ENCODE measurements at places on chromosomes 11 and 22.
A peak's percentile ranks its signal among the peaks of the same experiment; 100 is the strongest.

DNA sequence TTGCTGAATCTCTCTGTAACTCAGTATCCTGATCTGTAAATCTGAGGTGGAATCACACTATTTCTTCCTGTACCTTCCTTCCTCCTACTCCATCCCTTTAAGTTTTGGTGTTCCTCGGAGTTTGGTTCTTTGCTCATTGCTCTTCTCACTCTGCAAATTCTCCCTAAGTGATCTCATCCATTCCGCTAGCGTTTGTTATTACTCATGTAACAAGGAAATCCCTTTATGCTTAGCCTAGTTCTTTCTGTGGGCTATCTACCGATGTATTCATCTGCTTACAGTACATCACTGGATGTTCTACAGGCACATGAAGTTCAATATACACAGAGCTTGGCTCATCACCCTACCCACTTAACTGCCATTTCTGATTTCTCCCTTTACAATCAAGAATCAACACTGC, 1.6 kb upstream of the CEP295 start:
- no peak for DNase-seq

DNA sequence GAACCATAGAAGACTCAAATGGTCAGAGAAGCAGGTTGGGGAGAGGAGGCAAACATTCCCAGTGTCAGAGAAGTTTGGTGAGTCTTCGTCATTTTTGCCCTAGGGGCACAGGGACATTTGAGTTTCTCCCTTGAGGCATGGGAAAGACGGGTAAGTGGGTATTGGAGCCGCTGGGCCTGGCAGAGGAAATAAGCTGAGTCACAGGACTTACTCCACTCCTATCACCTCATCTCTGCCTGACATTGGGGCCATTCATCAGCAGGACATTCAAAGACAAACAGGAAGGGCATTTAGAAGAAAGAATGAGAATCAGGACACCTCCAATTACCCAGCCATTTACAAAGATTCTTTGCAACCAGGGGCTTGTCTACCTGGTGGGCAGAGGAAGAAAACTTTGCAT, 100.7 kb upstream of the SEZ6L start:
- no peak for DNase-seq

DNA sequence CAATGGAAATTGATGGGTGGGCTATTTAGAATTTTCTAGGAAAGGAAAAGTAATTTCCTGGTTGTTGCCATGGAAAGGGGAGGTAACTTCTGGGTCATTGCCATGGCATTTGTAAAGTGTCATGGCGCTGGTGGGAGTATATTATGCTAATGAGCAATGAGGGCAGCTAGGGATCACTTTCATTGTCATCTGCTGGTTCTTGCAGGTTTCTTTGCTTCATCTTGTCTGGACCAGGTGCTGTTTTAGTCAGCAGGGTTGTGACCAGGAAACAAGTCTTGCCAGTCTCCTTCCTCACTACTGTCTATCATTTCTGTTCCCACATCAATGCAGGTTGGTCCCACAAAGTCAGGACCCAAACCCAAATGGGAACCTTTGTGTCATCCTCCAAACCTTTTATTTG, 237.6 kb upstream of the C11orf87 start:
- DNase-seq = no peak

DNA sequence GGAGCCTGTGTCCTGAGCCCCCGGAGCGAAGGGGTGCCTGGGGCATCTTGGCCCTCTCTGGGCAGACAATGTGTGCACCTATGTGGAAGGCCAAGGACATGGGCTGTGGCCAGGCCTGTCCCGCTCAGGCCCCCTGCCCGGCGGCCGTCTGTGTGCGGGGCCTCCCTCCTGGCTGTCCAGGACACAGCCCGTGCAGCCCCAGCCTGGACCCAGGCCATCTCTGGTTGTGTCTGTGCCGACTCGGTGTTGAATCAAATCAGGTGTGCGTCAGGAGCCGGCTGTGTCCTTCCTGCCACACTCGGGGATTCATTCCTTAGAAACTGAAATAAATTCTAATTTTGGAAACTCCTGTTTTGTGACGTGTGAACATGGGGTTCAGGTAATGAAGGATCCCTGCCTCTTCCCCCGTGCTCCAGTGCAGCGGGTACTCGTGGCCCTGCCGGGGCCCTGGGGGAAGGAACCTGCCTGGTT, 1.5 kb upstream of the SELENOO start:
- DNase-seq = no peak

DNA sequence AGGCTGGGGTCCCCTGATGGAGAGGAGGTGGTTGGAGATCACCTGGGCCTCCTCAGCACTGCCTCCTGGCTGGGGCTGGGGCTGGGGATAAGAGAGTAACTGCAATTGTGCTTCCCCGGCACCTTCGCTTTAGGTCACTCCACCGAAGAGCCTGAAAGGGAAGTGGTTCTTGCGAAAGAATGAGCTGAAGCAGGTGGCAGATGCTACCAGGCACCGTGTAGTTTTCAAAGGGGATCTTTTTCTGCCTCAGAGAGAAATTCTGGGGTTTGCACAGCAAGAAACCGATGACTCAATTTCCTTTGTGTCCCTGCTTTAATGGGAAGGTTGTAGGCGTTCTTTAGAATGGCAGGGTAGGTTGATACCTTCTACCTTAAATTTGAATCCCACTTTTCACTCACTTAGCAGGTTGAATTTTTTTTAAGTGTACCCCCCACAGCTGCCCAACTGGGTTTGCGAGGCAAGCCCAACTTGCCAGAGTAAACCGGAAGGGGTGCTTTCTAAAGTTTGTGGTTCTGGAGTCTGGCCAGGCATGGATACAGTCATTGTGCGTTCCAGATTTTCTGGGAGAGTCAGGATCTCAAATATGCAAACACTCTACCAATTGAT, 5.3 kb downstream of the CD44 start:
- DNase-seq = no peak

- no peak for DNase-seq
These were observed 134.0 kb downstream of the KIF18A start for GRCh38 chr11:27973851-27974536.

GRCh38 chr11:70604221-70604620, 205.9 kb downstream of the CTTN start:
- no peak for DNase-seq

DNA sequence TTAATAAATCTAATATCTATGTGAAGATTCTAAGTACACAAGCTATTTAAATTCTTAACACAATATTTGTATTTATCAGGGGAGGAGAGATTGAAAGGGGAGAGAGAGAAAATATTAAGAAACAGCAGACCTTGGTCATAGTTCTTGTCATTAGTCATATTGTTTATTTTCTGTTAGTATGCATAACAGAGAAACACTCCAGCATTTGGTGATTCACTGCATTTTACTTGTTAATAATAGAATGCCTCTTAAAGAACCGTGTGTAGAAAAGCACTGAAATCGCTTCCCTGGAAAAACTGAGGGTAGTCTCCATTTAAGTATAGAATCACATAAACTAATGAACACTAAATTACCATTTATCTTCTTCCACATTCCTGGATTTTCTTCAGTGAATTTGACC, 122.7 kb upstream of the TRPC6 start:
- no peak for DNase-seq

DNA sequence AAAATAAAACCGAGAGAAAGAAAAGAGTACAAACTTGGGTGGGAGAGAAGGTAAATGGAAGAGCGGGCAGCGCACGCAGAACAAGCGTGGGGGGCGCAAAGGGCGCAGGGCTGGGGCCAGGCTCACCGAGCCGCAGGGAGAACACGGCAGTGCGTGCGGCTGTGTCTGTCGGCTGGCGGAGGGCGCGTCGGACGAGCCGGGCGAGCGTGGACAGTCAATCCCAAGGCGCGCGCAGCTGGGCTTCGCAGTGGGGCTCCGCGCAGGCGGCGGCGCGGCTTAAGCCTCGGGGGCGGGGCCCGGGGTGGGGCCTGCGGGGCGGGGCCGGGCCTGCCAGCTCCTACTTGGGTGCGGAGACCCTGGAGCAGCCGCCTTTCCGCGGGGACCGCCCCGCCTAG, at the start of gene UCP2:
Gene UCP2, minus strand, starts transcription at position 249 of the 395 bp plus-strand sequence. CDS start 4,465 bp downstream, outside the sequence.
- peak; percentile 95 for DNase-seq

DNA sequence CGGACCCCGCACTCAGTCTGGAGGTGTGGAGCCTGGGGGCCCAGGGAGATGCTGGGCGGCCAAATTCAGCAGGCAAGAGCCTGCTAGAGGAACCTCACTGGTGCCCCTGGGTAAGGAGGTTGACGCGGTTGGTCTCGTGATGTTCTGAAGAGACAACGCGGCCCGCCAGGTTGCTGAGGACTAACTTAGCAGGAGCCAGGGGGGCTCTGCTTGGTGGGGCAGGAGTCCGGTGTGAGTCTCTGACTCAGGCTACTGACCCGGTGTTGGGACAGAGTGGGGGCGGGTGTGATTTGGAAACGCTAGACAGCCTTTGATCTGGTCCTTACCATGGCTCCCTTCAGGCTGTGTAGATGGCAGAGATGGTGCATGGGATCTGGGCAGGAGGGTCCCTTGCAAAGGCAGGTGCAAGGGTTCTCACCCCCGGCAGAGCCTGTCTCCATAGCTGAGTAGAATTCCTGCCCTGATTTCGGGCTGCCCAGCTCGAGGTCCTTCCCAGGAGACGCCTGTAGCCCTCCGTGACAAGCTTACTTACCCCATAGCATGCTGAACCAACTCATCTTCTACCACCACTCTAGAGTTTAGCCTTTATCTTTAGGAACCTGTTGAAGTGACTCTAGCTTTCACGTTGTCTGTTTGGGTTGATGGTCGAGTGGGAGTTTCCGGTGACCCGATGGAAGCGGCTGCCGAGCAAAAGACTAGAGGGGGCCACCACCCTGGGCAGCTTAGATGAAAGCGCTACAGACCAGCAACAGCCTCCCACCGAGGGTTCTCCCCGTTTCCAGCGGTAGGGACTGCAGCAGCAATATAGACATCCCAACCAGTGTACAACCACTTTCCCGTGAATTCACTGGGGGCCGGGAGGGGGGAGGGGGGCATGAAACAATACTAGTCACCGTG, 38.4 kb downstream of the KCNC1 start:
- DNase-seq = no peak

- no peak for DNase-seq
These were observed 620 bp upstream of the ATG2A start for GRCh38 chr11:64917663-64917995.

GRCh38 chr11:117910941-117911655, 18.1 kb downstream of the TMPRSS13 start:
- DNase-seq = peak; percentile 21

GRCh38 chr22:23408321-23408720, 171.8 kb downstream of the IGLL1 start:
- no peak for DNase-seq

DNA sequence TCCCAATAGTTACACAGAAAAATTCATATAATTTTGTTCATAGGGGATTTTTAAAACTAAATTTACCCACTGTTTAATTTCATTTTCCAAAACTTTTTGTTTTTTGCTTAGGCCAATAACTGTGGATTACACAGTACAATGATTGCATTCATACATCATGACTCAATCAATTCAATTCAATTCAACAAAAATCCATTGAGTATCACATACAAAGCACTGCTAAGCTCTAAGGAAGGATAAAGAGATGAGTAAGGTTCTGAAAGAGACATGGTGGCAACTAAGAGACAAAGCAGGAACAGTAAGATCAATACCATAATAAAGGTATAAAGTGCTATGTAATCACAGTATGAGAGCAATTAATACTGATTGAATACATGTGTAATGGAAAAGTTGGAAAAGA, 9.4 kb upstream of the LAYN start:
- no peak for DNase-seq

GRCh38 chr11:26806219-26806618, 84.4 kb upstream of the SLC5A12 start:
- DNase-seq = no peak

GRCh38 chr22:38699784-38700183, 959 bp downstream of the JOSD1 start:
- no peak for DNase-seq

DNA sequence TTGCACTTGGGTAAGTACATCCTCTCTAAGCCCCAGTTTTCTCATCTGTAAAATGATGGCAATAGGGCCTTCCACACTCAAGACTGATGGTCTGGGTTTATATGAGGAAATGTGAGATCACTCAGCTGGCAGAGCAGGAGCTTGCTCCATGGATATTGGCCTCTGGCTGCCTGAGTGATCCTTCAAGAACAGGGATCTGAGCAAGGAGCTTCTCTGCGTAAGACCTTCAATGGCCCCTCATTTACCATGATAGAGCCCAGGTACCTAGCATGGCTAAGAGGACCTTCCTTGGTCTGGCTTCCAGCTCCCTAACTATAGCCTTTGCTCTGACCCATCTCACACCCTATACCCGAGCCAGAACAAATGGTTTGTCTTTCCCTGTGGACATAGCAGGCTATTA, 5.5 kb downstream of the ROBO4 start:
- DNase-seq = no peak

DNA sequence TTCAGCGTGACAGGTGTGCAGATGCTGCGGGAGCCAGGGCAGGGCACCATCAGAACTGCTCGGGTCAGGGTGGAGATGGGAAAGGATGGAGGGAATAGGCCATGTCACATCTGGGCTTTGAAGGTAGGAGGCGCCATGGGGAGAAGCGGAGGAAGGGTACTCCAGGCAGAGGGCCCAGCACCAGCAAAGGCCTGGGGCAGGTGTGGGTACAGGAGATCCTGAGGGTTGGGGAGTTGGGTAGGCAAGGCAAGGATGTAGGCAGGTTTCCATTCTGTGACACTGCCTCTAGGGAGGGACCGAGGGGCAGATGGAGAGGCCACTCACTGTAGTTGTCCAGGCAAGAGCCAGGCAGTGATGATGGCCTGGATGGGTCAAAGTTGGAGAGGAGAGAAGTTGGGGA, 8.5 kb downstream of the EMID1 start:
- DNase-seq = no peak

- DNase-seq = no peak
These were observed 137.3 kb upstream of the TENM4 start for GRCh38 chr11:79578116-79578515.

GRCh38 chr22:27107824-27108223, 450.4 kb downstream of the MIAT start:
- peak; percentile 38 for DNase-seq

All from NCI-H1092 treated with DMSO at 0.1 percent for 48 hours (cell line).